SJCRH30 (cell line): ENCODE measurements at places on chromosomes 11 and 22. TPM values are rescaled to one million over a fixed set of nuclear protein-coding genes. Genes with fewer than 3 reads are reported as not detected.

C11orf91 gene
- total RNA-seq: 0.15 TPM in 1 of 2 replicates, not detected in the other

MUC15 gene
- total RNA-seq: not detected in 2 replicates

DNA sequence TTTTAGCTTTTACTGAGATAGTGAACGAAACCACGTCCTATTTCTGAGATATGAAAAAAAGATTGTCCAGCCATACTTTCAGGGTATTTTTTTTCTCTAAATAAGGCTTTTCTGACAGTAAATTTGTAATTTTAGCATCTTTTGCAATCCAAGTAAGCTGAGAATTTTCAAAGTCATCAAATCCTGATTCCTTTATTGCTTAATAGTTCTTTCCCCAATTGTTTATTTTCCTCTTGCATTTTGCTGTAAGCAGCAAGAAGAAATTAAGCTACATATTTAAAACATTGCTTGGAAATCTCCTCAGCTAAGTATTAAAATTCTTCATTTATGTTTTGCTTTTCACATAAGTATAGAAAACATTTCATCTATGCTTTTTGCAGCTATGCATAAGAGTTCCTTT, 493.3 kb upstream of the CCDC179 start:
- no peaks in the 10 kb centered on the region for H3K27me3 ChIP-seq
- no peak for DNase-seq

- no peak for DNase-seq
- no peak overlapping the region for H3K4me3 ChIP-seq
- no peaks in the 10 kb centered on the region for H3K4me1 ChIP-seq
- no peak overlapping the region for H3K27ac ChIP-seq
Measured at GRCh38 chr11:23755076-23755475, 741.8 kb upstream of the LUZP2 start.

GRCh38 chr11:102560555-102561011, 30.0 kb upstream of the MMP7 start:
- no peaks in the 10 kb centered on the region for H3K4me1 ChIP-seq
- H3K27ac ChIP-seq: no peak overlapping the region
- H3K36me3 ChIP-seq: no peaks in the 10 kb centered on the region
